Suppressor macrophage treated with lipopolysaccharide for 1 hour (primary cell): ENCODE measurements at places on chromosomes 12 and 14.
A peak's percentile ranks its signal among the peaks of the same experiment; 100 is the strongest.

GRCh38 chr12:13362260-13362841 lies 165.8 kb downstream of the EMP1 start:
- DNase-seq: peak; percentile 54

DNA sequence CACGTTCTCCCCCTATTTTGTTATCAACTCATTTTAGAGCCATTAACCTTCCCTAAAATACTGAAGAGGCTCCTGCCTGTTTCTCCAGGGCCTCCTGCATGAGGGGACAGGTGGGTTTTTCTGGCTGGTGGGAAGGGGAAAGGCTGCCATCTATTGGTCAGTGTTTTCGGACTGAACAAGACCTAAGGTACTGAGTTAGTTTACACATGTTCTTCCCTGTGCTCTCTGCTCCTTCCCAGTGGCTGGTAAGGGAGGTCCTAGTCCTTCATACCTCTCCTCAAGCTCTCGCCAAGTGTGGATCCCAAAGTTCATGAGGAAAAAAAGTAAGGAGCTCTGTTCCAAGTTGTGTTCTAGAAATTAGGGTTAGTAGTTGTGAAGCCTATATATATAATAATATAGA lies 357.5 kb downstream of the FSCB start:
- no peak for DNase-seq

- peak; percentile 49 for DNase-seq
Measured at GRCh38 chr12:48803675-48804074, 14.6 kb upstream of the CACNB3 start.

DNA sequence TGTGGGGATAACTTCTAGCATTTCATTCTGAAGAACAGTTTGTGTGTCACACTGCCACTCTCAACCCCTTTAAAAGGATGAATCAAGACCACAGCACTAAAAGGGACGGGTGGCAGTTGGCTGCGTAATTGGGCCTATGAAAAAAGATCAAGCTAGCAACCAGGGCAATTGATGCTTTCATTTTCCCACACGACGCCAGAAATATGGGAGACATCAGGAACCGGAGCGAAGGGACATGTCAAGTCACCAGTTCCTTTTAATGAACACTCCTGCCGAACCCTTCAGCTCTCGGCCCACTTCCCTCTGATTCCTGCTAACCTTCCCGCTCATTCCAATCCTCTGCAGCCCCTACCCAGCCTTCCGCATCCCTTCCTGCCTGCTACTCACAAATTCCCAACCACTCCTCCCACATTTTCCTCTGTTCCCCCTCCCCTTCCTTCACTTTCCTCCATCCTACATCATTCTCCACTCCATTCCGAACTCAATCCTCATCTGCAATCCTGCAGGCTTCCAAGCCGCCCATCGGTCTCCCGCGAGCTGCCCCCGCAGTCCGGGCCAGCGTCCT lies 753 bp downstream of the CSRNP2 start:
- peak; percentile 40 for DNase-seq

DNA sequence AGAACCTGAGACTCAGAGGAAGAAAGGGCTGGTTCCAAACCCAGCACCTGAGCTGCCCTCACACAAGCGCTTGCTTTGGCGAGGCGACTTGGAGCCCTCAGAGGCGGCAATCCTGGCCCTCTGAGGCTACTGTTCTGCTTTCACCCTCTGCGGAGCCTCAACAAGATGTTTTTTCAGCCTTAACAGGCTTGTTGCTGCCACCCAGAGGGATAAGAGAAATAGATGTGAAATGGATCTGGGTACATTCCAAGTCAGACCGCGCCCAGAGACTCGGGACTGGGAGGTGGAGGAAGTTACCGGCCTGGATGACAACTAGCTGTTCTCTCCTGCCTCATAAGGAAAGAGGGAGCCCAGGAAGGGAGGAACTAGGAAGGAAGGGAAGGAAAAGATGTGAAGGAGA lies 89.6 kb downstream of the TTC7B start:
- no peak for DNase-seq

DNA sequence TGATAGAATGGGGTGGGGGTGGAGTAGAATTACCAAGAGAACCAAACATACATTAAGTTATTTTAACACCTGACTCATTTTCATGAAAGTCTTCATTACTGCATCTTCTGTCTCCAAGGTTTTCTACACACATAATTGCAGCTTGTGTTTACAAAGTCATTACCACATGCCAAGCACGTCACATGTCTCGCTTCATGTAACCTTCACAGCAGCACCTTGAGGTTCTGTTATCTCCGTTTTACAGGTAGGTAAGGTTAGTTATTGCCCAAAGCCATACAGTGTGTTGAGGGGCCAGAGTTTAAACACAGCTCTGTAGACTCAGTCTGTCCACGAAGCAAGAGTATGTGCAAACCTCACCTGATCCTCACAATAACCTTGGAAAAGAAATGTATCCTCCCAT lies 64.3 kb upstream of the RBM19 start:
- DNase-seq: no peak
